ENCODE measurements at places on chromosomes 4 and X.
A peak's percentile ranks its signal among the peaks of the same experiment; 100 is the strongest.

- DNase-seq: peak; percentile 76
These were observed 377 bp downstream of the TIMM17B start for GRCh38 chrX:48897157-48897624.

DNA sequence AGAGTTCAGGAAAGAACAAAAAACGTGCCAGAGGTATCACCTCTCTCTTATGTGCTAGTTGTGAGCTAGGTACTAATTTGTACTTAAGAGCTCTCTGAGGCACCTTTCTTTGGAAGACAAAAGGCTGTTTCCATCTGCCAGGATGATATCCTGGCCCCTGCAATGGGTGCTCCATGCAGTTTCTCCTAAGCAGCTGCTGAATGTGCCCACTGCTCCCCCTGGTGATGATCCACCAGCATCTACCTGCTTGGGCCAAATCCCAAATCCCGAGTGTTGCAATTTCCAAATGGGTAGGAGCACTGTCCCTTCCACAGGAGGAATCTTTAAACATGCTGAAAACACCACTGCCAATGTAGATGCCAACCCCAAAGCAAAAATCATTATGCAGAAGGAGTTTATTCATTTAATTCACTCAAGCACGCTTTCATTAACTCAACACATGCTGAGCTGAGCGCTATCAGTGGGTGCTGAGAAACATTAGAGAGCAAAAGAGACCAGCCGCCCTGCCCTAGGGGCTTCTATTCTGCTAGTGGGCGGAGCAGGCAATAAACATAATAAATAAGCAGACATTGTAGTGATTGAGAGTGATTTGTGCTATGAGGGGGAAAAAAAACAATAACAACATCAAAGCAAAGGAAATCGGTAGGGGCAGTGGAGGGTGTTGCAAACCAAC, 69.6 kb upstream of the C4orf50 start:
- DNase-seq: no peak

DNA sequence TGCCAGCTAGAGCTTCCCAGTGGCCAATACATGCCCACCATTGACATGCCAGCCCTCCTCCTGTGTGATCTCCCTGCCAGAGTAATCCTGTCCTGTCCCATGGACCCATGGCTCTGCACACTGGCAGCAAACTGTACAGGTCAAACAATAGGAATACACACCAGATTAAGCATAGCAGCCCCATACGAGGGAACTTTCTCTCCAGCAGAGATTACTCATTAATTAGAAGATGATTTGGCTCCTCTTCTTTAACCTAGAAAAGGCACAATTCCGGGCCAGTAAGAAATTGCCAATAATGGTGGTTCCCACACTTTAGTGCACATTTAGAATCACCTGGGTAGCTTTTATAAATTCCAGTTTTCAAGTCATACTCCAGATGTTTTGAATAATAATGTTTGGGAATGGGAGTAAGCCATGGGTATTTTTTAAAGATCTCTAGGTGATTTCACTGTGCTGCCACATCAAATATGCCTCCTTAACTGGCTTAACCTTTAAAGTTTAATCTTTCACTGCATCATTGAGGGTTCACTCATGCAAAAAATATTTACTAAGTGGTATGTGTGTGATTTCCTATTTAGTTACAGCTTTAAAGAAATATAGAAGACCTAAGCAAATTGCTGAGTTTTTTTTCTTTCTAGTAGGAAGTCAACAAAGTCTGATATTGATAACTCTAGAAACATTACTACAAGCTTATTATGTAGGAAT, 277.6 kb upstream of the NWD2 start:
- no peak for DNase-seq

DNA sequence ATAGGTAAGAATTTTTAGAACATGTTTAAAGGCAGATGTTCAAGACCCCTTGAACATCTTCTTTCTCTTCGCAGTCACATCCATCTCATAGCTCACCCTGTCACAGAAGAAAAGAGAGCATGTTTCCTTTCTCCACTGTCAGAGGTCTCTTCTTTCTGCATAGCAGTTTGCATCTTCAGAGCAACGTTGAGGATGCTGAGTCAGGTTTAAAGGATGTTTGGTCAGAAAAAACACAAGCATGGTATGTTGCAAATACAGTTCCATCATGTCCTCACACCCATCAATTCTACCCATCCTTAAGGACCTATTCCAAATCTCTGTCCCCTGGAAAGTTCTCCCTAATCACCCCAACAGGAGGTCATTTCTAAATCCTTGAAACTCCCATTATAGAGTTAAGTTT, 84.8 kb downstream of the STOX2 start:
- DNase-seq: no peak

- no peak for DNase-seq
These were observed 1.5 kb downstream of the IL1RAPL2 start for GRCh38 chrX:104567506-104567905.

GRCh38 chrX:68894513-68895340, 65.9 kb downstream of the EFNB1 start:
- DNase-seq: peak; percentile 80

DNA sequence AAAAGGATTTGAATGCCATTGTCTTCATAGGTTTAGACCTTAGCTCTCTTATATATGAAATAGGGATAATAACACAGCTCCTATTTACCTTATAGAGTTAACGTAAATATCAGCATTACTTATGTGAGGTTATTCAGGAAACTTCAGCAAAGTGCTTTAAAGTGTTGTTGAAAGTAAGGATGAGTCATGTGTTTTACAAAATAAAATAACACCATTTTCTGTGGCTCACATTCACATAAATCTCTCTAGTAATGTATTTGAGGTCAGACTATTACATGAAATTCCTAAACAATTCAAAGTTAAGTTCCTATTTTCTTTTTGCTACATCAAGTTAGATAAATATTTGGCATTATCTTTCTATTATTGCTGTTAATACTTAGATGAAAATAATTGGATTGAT, 2.9 kb downstream of the GNRHR start:
- DNase-seq: no peak

- DNase-seq: no peak
These were observed 147.0 kb downstream of the PDGFC start for GRCh38 chr4:156824451-156825060.

GRCh38 chr4:40575846-40576245, 53.8 kb downstream of the RBM47 start:
- no peak for DNase-seq

DNA sequence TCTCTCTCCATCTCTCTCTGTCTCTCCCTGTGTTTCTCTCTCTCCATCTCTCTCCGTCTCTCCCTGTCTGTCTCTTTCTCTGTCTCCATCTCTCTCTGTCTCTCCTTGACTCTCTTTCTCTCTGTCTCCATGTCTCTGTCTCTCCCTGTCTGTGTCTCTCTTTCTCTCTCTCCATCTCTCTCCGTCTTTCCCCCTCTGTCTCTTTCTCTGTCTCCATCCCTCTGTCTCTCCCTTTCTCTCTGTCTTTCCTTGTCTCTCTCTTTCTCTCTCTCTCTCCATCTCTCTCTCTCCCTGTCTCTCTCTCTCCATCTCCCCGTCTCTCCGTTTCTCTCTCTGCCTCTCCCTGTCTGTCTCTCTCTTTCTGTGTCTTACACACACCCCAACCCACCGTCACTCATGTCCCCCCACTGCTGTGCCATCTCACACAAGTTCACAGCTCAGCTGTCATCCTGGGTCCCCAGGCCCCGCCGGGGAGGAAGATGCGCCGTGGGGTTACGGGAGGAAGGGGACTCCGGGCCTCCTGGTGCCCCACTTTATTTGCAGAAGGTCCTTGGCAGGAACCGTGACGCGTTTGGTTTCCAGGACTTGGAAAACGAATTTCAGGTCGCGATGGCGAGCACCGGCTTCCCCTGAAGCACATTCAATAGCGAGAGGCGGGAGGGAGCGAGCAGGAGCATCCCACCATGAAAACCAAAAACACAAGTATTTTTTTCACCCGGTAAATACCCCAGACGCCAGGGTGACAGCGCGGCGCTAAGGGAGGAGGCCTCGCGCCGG, 1.2 kb upstream of the SHOX start:
- DNase-seq: no peak

- no peak for DNase-seq
These were observed 148.4 kb upstream of the FGF16 start for GRCh38 chrX:77298790-77299189.

- no peak for DNase-seq
These were observed 1343.8 kb upstream of the IGFBP7 start for GRCh38 chr4:58453956-58454355.

DNA sequence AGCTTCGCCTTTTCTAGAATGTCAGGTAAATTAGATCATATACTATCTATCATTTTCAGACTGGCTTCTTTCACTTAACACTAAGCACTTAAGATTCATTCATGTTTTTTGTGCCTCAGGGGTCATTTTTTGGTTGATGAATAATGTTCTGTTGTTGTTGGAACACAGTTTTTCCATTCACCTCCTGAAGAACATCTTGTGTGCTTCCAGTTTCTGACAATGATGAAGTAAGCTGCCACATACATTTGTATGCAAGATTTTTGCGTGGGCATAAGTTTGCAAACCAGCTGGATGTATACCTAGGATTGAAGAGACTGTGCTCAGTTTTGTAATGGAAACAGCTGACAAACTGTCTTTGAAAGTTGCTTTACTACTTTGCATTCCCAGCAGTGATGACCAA, 37.6 kb downstream of the MAGEA9 start:
- no peak for DNase-seq

GRCh38 chr4:153577053-153577452, 107.0 kb upstream of the TLR2 start:
- no peak for DNase-seq

Data from Right ventricle myocardium superior (tissue), 1 donor.